Frontal cortex (tissue), 4 donors: ENCODE measurements at places on chromosomes 16 and 17. TPM values are rescaled to one million over a fixed set of nuclear protein-coding genes. Genes with fewer than 3 reads are reported as not detected.

GRCh38 chr16:1903220-1903574, 15.0 kb downstream of the HS3ST6 start:
- DNase-seq: no peak

DNA sequence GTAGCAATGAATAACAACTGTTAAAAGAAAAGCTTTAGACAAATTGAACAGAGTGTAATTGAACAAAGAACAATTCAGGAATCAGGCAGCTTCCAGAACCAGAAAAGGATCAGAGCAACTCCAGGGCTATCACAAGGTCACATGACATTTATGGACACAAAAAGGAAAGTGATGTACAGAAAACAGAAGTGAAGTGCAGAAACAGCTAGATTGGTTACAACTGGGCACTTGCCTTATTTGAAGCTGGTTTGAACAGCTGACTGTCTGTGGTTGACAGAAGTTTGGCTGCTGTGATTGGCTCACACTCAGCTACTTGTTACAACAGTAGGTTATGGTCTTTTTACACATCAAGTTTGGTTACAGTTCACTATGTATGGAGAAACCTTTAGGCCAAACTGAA, 14.8 kb downstream of the EFCAB5 start:
- no peak for DNase-seq

Gene ORC6
- 6.5 TPM for total RNA-seq

DNA sequence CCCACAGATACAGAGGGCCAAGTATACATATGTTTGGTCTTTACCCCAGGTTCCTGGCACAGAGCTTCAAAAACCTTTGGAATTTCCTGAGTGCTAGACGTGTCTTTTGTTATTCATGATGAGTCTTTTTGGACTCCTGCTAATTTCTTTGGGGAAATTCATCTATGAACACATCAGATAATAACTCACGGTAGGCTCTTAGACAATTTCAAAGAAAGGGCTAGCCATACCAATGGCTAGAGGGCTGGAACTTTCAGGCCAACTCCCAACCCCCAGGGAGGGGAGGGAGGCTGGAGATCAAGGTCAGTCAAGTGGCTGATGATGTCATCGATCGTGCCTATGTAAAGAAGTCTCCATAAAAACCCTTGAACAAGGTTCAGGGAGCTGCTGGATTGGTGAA, 101.9 kb downstream of the STX8 start:
- no peak for DNase-seq

- no peak for DNase-seq
These were observed 100.1 kb upstream of the DYNLRB2 start for GRCh38 chr16:80440667-80441066.

Gene ZNF689
- total RNA-seq: 9.0 TPM

Gene SULT1A4
- total RNA-seq: 3.3 TPM

GRCh38 chr16:57358527-57359095, at the start of gene CCL22:
Gene CCL22 (plus strand): TSS chr16:57358783. CDS start chr16:57358817, 34 bp downstream.
- DNase-seq: no peak

Gene FAM83G
- 0.41 TPM for total RNA-seq

- DNase-seq: no peak
These were observed 13.2 kb downstream of the ZFPM1 start for GRCh38 chr16:88466175-88466862.

GRCh38 chr17:345992-346785, 6.4 kb downstream of the RPH3AL start:
- no peak for DNase-seq

DNA sequence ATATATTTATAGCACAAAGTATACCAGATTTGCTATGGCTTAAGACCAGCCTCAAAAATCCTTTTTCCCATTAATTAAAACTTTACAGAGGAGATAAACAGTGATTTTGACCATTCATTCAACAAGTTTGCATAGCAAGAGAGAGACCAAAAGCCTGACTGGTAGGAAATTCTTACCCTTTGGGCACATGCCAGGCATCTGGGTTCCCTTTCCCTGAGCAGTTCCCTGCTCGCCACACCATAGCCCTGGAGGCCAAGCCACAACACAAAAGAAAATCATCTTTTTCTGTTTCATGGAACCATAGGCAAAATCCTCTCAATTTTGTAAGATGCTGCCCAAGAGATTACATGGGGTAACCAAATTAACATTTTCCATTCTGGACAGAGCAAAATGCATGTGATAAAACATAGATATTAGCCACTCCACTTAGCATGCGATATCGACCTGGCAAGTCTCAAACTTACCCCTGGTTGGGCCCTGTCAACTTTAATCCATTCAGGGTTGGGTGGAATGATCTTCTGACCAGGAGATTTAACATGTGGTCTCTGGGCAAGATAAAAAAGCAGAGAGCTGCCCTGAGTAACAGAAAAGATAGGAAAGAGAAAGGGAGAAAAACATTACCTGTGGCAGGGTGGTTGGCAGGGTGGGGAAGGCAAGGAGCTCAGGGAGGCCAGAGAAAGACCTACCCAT, 57.6 kb upstream of the B4GALNT2 start:
- no peak for DNase-seq

DNA sequence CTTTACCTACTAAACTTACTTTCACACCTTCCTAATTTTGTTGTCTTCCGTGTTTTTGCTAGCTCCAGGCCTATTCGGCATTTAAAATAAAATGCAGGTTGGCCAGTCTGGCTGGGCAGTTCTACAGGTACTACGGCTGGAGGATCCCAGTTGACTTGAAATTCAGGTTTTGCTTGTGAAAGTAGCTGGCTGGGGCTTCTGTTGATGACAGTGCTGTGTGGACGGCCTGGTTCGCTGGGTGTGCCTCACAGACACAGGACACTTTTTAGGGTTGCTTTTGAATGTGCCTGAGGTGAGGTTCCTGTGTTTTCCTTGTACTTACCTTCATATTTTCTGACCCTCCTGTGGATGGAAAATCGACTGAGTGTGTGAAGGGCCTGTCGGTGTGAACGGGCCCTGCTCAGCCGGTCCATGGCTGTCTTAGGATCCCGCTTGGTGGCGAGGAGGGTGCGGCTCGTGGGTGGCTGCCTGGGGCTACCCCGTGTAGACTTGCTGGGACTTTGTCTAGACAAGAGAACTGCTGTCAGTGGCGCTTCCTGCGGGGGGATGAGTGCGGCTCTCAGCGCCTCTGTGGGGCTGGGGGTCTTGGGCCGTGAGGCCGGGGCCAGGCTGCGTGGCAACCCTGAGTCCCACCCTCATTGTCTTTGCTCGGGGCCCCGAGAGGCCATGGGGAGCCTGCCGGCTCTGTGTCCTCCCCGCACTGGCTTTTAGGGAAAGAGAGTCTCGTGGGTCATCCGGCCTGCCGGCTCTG, 18.7 kb upstream of the ZNF750 start:
- DNase-seq: no peak

Gene HOXB13
- not detected for total RNA-seq

DNA sequence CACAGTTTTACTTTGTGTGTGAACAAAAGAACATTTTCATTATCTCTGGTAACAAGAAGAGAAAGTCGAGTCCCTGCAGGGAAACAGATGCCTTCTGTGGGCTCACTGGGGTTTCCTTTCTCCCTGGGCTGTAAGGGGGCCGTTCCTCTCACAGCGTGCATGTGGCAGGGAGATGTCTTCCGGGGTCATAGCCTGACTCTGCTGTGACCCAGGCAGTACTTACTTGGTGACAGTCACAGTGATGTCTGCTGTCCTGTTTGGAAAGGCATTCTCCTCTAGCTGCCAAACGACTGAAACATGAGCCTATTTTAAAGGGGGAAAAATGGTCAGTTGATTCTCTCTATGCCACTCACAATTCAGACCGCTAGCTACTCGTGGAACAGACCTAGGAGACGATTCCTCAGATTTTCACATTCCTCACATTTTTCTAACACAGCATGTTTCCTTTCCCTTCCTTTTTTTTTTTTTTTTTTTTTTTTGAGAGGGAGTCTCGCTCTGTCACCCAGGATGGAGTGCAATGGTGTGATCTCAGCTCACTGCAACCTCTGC, 7.3 kb downstream of the HASPIN start:
- no peak for DNase-seq

DNA sequence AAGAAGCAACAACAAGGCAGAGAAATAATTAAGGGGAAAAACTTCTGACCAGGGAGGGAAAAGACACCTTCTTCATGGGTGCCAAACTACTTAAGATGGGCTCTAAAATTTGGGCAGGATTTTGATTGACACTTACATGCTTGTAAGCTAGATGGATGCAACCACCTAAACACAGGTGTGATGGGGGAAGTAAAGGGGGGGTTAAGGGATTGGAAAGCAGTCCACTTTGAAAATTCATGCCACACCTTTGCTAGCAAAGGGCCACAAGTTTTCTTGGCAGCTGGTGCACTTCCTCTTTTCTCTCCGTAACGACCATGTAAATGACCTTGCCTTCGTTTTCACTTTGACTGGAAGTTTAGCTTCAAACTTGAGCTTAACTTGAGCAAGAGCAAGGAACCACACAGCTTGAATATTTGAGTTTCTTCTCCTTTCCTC, 14.3 kb upstream of the PRKAR1A start:
- no peak for DNase-seq

GRCh38 chr17:66900126-66901010, 64.1 kb upstream of the CACNG4 start:
- DNase-seq: peak; percentile 23

- DNase-seq: peak; percentile 76
These were observed 18.6 kb downstream of the GRIN2C start for GRCh38 chr17:74840989-74841666.
